ENCODE measurements at places on chromosomes 2 and 18. TPM values are rescaled to one million over a fixed set of nuclear protein-coding genes. Genes with fewer than 3 reads are reported as not detected.
A peak's percentile ranks its signal among the peaks of the same experiment; 100 is the strongest.

GRCh38 chr2:205273148-205273547 lies 409.2 kb upstream of the NRP2 start:
- no peaks in the 10 kb centered on the region for H3K4me1 ChIP-seq
- H3K4me3 ChIP-seq = no peak overlapping the region
- no peaks in the 10 kb centered on the region for H3K27me3 ChIP-seq
- H3K36me3 ChIP-seq = no peaks in the 10 kb centered on the region
- no peak for DNase-seq
- no peak overlapping the region for H3K27ac ChIP-seq

DNA sequence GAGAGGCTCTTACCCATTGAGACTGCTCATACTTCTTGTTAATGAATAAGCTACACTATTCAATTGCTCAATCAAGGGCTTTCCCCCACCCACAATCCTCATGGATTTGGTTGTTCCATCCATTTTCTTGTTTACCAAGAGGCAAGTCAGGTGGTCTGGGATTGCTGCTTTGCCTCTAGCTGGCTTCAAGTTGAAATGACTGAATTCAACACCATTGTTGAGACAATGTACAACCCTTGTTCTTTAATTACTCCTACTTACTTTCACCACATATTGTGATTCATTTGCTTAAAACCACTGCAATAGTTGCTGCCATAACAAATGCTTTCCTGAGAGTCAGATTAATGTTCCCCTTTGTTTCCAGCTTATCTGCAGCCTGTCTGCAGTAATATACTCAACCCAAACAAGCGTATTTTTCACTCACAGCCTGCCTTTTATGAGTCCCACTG lies 532.2 kb downstream of the RIT2 start:
- no peaks in the 10 kb centered on the region for H3K4me1 ChIP-seq
- H3K36me3 ChIP-seq = no peaks in the 10 kb centered on the region
- no peak overlapping the region for H3K27ac ChIP-seq
- H3K4me3 ChIP-seq = no peak overlapping the region
- no peak for DNase-seq

GRCh38 chr2:187003038-187003554 lies 154.1 kb upstream of the ZSWIM2 start:
- H3K4me1 ChIP-seq = no peaks in the 10 kb centered on the region
- no peaks in the 10 kb centered on the region for H3K36me3 ChIP-seq
- no peaks in the 10 kb centered on the region for H3K27me3 ChIP-seq
- no peak for DNase-seq
- peak overlapping the region; percentile 59 for H3K4me3 ChIP-seq

EDAR gene
- total RNA-seq = not detected

- H3K27ac ChIP-seq = no peak overlapping the region
- H3K36me3 ChIP-seq = no peaks in the 10 kb centered on the region
- no peaks in the 10 kb centered on the region for H3K27me3 ChIP-seq
- no peak for DNase-seq
- no peak overlapping the region for H3K4me3 ChIP-seq
- peaks cover 4% of the 10 kb centered on the region for H3K4me1 ChIP-seq
Measured at GRCh38 chr18:76420898-76421684, 74.0 kb downstream of the ZNF516 start.

DNA sequence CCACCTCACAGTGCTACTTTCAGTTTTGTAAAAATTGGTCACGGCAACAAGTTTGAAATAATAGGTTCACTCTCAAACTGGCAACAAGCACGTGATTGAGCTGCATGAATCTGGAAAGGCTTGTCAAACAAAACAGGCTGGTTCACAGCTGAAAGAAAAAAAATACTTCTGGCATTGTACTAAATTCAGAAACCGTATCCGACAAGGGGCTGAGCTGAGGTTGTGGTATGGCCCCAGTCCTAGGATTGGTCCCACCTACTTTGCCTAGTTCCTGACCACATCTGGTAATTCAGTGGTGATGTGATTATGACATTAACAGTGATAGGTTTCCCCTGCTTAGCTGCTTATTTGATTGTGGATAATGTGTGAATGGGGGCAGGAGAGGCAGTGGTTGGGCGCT lies 326.5 kb upstream of the THUMPD2 start:
- peak overlapping the region; percentile 4 for H3K27ac ChIP-seq
- no peaks in the 10 kb centered on the region for H3K27me3 ChIP-seq
- no peak for DNase-seq
- peaks cover 37% of the 10 kb centered on the region for H3K4me1 ChIP-seq
- no peaks in the 10 kb centered on the region for H3K36me3 ChIP-seq

GRCh38 chr2:190415794-190416775 lies 7.9 kb downstream of the MFSD6 start:
- H3K27me3 ChIP-seq = no peaks in the 10 kb centered on the region
- H3K27ac ChIP-seq = no peak overlapping the region
- no peak overlapping the region for H3K4me3 ChIP-seq
- no peaks in the 10 kb centered on the region for H3K4me1 ChIP-seq
- DNase-seq = no peak

GRCh38 chr2:24313744-24314632 lies 46.3 kb downstream of the ITSN2 start:
- H3K27ac ChIP-seq = no peak overlapping the region
- no peaks in the 10 kb centered on the region for H3K4me1 ChIP-seq
- no peaks in the 10 kb centered on the region for H3K27me3 ChIP-seq
- no peak for DNase-seq

- H3K4me3 ChIP-seq = no peak overlapping the region
- H3K27ac ChIP-seq = no peak overlapping the region
- no peak for DNase-seq
- peaks cover 31% of the 10 kb centered on the region for H3K36me3 ChIP-seq
Measured at GRCh38 chr2:8803658-8804379, 33.6 kb downstream of the KIDINS220 start.

DNA sequence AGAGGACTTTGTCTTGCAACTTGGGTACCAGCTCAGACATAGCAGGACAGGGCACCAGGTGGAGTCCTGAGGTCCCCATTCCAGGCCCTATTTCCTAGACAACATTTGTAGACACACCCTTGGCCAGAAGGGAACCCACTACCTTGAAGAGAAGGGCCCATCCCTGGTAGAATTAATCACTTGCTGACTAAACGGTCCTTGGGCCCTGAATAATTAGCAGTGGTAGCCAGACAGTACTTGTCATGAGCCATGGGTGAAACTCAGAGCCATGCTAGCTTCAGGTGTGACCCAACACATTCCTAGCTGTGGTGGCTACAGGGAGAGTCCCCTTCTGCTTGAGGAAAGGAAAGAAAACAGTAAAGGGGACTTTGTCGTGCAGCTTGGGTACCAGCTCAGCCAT lies 28.5 kb upstream of the ACTR2 start:
- DNase-seq = no peak
- no peaks in the 10 kb centered on the region for H3K27me3 ChIP-seq
- H3K36me3 ChIP-seq = no peaks in the 10 kb centered on the region

GRCh38 chr2:75646090-75646582 lies 447 bp upstream of the MRPL19 start:
- no peaks in the 10 kb centered on the region for H3K36me3 ChIP-seq
- no peak for DNase-seq
- H3K27ac ChIP-seq = peak overlapping the region; percentile 32
- H3K27me3 ChIP-seq = no peaks in the 10 kb centered on the region
- H3K4me3 ChIP-seq = peak overlapping the region; percentile 84

GRCh38 chr2:28626891-28627421 lies 124.7 kb upstream of the PPP1CB start:
- H3K36me3 ChIP-seq = no peaks in the 10 kb centered on the region
- no peak for DNase-seq
- peak overlapping the region; percentile 99 for H3K27ac ChIP-seq
- no peak overlapping the region for H3K4me3 ChIP-seq

PPP1R1C gene
- total RNA-seq = not detected

DNA sequence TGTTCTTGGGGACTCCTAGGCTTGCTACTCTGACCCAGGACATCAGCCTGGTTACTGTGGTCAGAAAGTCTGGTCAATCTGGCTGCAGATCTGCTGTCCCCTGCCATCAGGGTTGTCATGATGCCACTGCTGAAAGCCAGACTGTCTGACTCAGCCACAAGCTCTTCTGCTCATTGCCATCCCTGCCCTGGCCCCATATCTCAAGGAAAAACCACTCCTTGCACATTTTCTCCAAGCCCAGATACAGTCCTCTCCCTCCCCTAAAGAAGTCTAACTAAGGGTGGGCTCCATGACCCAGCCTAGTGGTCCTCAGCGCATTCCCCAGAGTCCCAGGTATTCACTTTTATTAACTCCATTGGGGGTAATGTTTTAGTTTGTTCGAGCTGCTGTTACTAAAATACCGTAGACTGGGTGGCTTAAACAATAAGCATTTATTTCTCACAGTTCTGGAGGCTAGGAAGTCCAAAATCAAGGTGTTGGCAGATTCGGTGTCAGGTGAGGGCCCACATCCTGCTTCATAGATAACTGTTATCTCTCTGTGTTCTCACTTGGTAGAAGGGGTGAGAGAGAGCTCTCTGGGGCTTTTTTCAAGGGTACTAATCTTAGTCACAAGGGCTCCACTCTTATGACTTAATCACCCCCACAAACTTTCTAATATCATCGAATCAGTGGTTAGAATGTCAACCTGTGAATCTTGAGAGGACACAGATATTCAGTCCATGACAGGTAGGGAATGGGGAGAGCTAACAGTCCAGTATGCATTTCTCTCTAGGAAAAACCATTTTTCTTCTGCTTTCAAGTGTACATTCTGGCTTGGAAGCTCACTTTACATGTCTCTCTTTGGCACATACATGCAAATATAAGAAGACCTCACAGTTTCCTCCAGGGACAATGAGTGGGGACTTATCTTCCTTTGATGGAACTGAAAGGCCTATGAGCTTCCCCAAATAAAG lies 94.8 kb upstream of the CXCR4 start:
- no peak overlapping the region for H3K27ac ChIP-seq
- H3K4me1 ChIP-seq = no peaks in the 10 kb centered on the region
- no peaks in the 10 kb centered on the region for H3K27me3 ChIP-seq
- DNase-seq = no peak
- H3K4me3 ChIP-seq = no peak overlapping the region

DNA sequence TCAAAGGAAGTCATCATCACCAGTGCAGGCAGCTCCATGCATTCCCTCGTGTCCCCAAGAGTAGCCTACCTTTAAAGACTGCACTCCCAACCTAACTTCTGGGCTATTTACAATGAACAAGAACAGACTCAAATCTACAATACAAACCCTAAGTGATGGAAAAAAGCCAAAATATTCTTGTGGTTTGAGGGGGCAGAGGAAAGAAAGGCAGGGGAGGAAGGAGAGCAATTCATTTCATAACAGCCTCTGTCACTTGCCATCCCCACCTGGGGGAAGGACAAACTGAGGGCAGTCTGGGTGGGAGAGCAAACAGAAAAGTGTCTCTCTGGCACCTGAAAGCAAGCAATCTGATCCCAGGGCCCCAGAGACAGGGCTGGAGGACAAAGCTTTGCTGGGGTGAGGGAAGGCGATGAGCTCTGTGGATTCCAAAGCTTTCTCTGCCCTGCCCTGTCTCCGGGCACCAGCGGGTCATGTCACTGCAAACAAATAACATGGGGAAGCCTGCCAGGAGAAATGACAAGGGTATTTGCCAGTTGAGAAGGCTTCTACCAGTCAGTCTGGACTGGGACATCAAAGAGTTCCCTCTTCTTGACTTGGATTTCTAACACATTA lies 528.0 kb upstream of the TNP1 start:
- no peak for DNase-seq
- no peak overlapping the region for H3K4me3 ChIP-seq
- H3K36me3 ChIP-seq = no peaks in the 10 kb centered on the region
- H3K4me1 ChIP-seq = peaks cover 34% of the 10 kb centered on the region
- no peaks in the 10 kb centered on the region for H3K27me3 ChIP-seq
- no peak overlapping the region for H3K27ac ChIP-seq

SERPINB12 gene
- total RNA-seq = not detected

DNA sequence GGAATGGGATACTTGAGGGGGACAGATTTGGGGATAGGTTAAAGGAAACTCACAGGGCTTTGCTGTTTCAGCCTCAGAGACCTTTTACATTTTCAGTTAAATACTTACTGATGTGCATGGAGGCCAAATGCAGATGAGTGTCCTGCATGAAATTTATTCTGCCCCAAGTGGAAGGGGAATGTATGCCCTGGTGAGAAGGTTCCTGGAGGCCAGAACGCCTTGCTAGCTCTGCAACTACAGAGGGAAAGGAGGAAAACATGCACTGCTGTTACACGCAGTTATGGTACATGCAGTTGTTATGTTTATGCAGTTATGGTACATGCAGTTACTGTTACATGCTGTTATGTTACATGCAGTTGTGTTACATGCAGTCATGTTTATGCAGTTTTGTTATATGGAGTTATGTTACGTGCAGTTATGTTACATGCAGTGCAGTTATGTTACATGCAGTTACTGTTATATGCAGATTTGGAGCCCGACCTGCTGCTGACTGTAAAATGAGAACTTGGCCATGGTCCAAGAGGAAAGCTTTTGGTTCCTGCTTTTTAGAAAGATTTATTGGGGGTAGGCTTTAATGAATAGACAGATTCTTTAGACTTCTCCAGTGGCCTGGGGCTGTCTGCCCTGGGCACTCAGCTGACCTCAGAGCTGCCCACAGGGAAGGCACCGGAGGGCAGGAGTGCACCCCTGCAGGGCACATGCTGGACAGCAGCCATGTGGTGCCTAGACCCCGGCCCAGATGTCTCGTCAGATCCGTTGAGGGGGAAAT lies 84.1 kb downstream of the LDLRAD4 start:
- H3K4me1 ChIP-seq = peaks cover 16% of the 10 kb centered on the region
- H3K36me3 ChIP-seq = no peaks in the 10 kb centered on the region
- no peak overlapping the region for H3K4me3 ChIP-seq
- no peaks in the 10 kb centered on the region for H3K27me3 ChIP-seq
- no peak for DNase-seq
- H3K27ac ChIP-seq = no peak overlapping the region

GRCh38 chr2:159617646-159618045 lies 1.3 kb upstream of the BAZ2B start:
- no peak overlapping the region for H3K27ac ChIP-seq
- DNase-seq = no peak
- no peaks in the 10 kb centered on the region for H3K36me3 ChIP-seq
- H3K4me3 ChIP-seq = peak overlapping the region; percentile 90
- H3K4me1 ChIP-seq = peaks cover 8% of the 10 kb centered on the region

DNA sequence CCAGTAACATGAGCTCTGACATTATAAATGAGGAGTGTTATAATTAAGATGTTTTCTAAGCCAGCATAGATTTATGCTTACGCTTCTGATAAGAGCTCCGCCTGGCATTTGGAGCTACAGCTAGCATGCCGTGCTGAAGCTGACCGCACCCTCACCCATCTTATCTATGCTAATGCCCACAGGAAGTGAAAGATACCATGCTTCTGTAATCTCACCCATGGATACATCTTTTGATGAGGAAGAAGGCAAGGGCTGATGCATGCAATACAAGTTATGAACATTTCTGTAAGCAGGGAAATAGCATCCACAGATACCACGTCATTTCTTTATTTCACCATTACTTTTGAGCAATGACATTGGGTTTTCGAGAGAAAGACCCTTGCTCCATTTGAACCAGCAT lies 82.3 kb downstream of the ARL4C start:
- DNase-seq = no peak
- no peaks in the 10 kb centered on the region for H3K4me1 ChIP-seq
- no peak overlapping the region for H3K27ac ChIP-seq
- no peak overlapping the region for H3K4me3 ChIP-seq
- no peaks in the 10 kb centered on the region for H3K27me3 ChIP-seq

All from thoracic aorta (tissue), 2 donors.